ENCODE measurements at places on chromosomes 13 and 19. TPM values are rescaled to one million over a fixed set of nuclear protein-coding genes. Genes with fewer than 3 reads are reported as not detected.

DNA sequence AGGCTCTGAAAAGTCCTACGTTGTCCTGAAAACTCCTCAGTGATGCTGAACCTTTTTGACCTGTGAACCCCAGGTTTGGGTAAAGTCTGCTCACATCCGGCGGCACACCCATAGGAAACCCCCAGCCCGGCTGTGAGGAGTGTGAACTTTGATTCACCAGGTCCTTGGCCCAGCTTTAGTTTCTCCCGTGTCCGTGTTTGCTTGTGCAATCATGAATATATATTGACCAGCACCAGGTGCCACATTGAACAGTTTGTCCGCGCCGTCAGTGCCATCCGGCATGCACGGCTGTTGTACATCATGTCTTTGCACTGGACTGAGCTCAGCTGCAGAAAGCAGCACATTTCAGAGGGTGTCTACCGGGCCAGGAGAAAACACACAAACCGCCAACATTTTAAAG lies 45.3 kb downstream of the NFIC start:
- no peak for DNase-seq

DNA sequence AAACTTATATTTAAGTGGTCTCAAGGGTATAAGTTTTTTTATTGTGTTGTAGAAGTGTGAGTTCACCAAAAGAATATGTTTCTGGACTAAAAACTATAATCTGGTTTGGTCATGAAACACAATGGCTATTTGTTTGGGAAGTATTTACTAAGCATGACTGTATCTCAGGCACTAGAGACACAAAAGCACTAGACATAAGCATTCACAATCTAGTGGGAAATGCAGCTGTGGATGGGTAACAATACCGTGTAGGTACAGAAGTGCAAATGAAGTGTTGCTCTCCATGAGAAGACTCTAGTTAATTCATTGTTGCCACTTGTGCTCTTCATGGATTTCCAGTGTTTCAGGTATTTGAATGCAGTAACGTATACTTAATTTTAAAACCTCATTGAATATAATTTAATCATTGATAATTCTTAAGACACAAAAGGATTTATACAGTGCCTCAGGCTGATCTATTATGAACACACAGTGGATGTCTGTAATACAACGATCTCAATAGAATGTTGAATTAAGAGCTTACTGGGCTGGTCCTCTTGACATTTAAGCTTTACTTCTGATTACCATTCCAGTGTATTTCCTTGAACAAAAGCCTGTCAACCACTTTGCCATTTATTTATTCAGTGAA lies 50.9 kb downstream of the TPT1 start:
- no peak for DNase-seq

DNA sequence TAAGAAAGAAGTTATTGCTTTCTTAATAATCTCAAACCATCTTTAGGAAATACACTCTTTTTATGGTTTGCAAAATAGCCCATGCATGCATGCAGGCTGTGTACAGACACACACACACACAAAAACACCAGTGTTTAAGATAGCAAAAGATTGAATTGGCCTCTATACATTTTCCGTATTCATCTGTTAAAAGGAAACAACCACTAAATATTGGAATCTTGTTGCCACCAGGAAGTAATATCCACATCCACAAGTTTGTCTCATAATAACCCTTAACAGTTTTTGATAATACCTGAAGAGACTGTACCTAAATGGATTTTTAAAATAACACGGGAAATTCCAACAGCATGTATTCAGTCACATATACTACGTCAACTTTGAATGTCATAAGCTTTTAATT lies 7.3 kb upstream of the MAB21L1 start:
- no peak for DNase-seq

- peak; percentile 44 for DNase-seq
Measured at GRCh38 chr19:1122972-1123363, 19.2 kb downstream of the GPX4 start.

- peak; percentile 100 for DNase-seq
Measured at GRCh38 chr19:40348125-40348913, at the start of the genes C19orf47 and PLD3. Gene C19orf47, minus strand, starts transcription at chr19:40348397. Its CDS starts 6,540 bp downstream, at chr19:40341857. Gene PLD3, plus strand, starts transcription at chr19:40348695. Its CDS starts 17,789 bp downstream, at chr19:40366484.

SLC1A6 gene
- 78.6 TPM for polyA plus RNA-seq

Data from testis (tissue), 5 donors.